ENCODE measurements at places on chromosomes 16 and 17.
A peak's percentile ranks its signal among the peaks of the same experiment; 100 is the strongest.

GRCh38 chr17:59775786-59776350, 68.4 kb downstream of the VMP1 start:
- no peak for DNase-seq

DNA sequence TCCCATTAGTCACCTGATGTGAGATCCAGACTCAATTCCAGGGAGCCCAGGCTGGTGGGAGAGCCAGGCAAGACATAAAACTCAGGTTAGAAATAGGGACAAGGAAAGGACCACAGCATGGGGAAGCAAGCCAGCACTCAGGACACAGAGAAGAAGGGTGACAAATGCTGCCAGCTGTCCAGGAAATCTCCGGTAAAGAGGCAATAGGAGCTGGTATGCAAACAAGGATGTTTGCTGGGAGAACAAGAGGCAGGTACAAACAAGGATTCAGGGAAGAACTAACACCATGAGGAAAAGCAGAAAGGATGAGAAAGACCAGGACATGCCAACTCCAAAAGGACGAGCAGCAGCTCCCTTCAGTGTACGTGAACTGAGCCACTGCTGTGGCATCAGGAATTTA, 10.2 kb upstream of the TXNDC11 start:
- DNase-seq: no peak

GRCh38 chr17:12406623-12407215, 259.0 kb upstream of the MYOCD start:
- DNase-seq: peak; percentile 46

GRCh38 chr17:79612468-79613194, 1.8 kb upstream of the RBFOX3 start:
- peak; percentile 17 for DNase-seq

DNA sequence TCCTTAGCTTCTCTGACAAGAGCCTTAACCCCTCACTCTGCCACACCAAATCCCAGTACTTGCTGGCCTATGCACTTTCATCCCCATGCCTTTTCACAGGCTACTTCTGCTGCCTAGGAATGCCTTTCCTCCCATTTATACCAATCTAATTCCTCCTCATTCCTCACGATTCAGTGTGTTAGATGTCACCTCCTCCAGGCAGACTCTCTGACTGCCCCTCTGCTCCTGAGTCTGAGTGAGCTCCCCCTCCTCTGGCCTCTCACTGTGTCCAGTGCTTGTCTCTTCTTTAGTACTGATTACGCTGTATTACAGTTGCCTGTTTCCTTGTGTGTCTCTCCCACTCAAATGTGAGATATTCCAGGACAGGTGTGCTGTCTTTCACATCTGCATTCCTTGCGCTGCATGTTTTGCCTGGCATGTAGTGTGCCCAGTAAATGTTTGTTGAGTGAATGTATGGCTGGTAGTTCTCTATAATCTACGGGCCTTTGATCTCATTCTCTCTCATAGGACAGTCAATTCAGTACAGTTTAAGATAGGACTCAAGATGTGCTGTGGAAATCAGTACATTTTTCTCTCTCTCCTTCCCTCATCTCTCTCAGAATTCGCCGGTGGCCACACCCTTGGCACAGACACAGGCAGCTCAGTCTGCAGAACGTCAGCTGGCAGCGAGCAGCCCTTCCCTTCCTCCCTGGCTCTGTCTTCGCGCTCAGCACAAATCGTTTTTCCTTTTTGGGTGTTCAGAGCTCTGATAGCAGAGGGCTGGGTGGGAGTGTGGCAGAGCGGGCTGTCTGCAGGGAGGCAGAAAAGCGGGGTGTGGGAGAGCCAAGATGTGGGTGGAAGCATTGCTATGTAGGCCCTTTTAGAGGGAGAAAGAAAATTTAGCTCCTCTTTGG, 18.5 kb downstream of the ARL4D start:
- peak; percentile 74 for DNase-seq

GRCh38 chr17:44005527-44006271, 1.3 kb downstream of the NAGS start:
- DNase-seq: peak; percentile 12

DNA sequence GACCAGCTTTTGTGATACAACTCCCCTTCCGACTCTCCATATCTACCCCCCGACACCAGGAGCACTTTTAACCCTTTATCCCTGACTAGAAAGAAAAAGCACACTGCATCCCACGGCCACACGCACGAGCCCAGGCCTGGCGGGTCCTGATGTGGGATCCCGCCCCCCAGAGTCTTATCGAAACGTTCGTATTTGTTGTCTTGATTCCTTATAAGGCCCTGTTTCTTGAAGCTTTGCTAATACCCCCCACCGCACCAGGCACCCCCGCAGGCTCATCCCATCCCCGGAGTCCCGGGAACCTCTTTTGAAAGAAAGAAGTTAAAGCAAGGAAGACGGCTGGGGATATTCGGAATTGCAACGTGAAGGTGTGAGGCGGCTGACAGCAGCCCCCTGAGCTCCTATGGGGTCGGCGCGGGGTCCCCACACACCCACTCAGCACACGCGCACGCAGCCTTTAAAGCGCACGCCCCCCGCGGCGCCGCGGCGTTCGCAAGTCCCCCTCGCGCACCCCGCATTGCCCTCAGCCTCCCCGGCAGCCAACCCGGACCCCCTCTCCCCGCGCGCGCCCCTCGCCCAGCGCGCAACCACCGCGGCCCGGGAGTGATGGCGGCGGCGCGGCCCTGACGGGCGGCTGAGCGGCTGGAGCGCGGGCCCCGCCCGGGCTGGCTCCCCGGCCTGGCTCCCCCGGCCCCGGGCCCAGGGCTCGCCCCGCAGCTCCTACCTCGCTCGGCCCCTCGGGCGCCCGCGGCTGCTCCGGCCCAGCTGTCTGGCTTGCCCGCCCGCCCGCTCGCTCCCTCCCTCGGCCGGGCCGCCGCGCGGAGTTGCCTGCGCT, 448 bp downstream of the STAT5B start:
- peak; percentile 56 for DNase-seq

GRCh38 chr16:2963723-2964474, at the start of gene KREMEN2:
Gene KREMEN2 (plus strand): TSS chr16:2964275. CDS start chr16:2964521, 246 bp downstream.
- no peak for DNase-seq

- no peak for DNase-seq
Measured at GRCh38 chr16:3846595-3847091, 33.9 kb downstream of the CREBBP start.

GRCh38 chr17:71023249-71024030, 854.1 kb downstream of the KCNJ2 start:
- no peak for DNase-seq

Measured in fibroblast of skin of back (primary cell).